ENCODE measurements at places on chromosomes 5 and 9.

GRCh38 chr5:5781335-5781734 is 358.9 kb downstream of the ICE1 start:
- H3K27ac ChIP-seq, result no peak overlapping the region
- H3K27me3 ChIP-seq, result no peaks in the 10 kb centered on the region
- DNase-seq, result no peak
- no peaks in the 10 kb centered on the region for H3K4me1 ChIP-seq
- H3K36me3 ChIP-seq, result no peaks in the 10 kb centered on the region
- no peak overlapping the region for H3K4me3 ChIP-seq

DNA sequence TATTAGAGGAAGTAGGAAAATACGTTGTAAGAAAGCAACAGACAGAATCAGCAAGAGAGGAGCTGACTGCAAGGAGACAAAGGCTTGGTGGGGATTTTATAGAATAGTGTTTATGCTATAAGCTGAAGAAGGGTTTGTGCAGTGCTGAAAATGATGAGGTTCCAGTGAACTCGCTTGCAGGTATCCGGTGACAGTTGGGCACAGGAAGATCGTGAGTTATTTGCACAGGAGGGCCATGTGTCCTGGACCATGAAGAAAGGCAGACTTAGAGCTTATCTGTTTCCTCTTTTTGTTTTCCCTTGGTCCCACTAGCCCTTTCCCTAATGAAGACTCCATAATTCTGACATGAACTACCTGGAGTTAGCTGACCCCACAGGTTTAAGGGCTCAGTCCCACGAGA is 61.4 kb downstream of the NXNL2 start:
- no peak overlapping the region for H3K27ac ChIP-seq
- no peak for DNase-seq
- no peak overlapping the region for H3K4me3 ChIP-seq
- no peaks in the 10 kb centered on the region for H3K36me3 ChIP-seq
- peaks cover 26% of the 10 kb centered on the region for H3K27me3 ChIP-seq
- H3K4me1 ChIP-seq, result peaks cover 9% of the 10 kb centered on the region

DNA sequence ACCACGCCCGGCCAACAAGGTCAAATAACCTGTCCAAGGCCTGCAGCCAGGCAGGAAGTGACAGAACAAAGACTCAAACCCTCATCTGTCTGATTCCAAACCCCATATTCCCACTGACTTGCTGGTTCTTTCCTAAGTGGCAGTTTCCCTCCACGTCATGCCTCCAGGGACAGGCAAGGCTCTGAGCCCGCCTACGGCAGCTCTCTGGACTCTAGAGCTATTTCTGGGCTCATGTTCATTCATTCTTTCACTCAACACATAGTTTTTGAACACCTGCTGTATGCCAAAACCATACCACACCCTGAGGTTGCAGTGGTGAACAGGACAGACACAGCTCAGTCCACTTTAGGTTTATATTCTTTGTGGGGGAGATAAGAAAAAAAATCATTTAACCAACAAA is 5.2 kb upstream of the FBP1 start:
- H3K4me1 ChIP-seq, result peaks cover 6% of the 10 kb centered on the region
- H3K27ac ChIP-seq, result no peak overlapping the region
- H3K36me3 ChIP-seq, result no peaks in the 10 kb centered on the region
- DNase-seq, result no peak
- H3K27me3 ChIP-seq, result peaks cover 6% of the 10 kb centered on the region

DNA sequence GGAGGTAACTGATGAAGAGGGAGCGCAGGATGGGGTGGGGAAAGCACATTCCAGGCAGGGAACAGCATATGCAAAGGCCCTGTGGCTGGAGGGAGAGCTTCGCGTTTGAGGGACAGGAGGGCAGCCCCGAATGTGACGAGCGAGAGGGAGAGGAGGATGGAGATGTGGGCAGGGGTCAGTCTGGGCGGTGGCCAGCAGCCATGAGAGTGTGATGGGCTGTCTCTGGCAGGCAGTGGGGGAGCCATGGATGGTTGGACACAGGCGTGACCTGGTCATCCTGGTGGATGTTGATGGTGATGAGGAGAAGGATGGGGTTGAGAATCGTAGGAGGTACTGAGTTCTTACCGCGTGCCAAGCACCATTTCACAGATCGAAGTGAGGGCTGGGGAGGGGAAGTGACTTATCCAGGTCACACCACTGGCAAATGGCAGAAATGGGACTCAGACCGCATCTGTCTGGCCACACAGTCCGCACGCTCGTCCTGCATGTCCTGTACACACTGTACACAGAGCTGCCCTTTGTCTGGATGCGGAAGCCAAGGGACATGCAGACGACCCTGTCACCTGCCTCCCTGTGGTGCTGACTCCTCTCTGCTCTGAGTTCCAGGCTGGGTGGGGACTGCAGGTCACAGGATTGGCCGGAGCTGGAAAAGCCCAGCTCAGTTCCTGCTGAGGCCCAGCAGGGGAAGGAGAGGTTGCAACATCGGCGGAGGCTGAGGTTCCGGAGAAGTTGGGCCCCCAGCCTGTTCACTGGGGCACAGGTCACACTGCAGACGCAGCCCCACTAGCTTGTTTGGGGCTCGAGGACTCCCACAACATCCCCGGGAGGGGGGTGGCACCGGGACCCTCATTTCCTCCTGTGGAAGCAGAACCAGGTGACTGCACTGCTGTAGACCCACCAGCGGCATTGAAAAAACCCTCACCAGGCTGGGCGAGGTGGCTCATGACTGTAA is 165.6 kb upstream of the IER5L start:
- H3K27ac ChIP-seq, result no peak overlapping the region
- peaks cover 13% of the 10 kb centered on the region for H3K4me1 ChIP-seq
- no peaks in the 10 kb centered on the region for H3K36me3 ChIP-seq
- H3K4me3 ChIP-seq, result no peak overlapping the region
- H3K27me3 ChIP-seq, result no peaks in the 10 kb centered on the region

GRCh38 chr5:69049151-69049550 is 44.7 kb upstream of the SLC30A5 start:
- H3K4me3 ChIP-seq, result no peak overlapping the region
- no peak for DNase-seq

Data from activated naive CD8-positive, alpha-beta T cell treated with anti-CD3 and anti-CD28 coated beads, Interleukin-2, amount 50 U/mL, for 24 hours (primary cell).